Lower leg skin (tissue), 4 donors: ENCODE measurements at places on chromosomes 1 and 21. TPM values are rescaled to one million over a fixed set of nuclear protein-coding genes. Genes with fewer than 3 reads are reported as not detected.

The DIO1 gene
- total RNA-seq, result not detected

The PPIAL4G gene
- total RNA-seq, result not detected

The SPRR2A gene
- total RNA-seq, result not detected

The SLC25A24 gene
- total RNA-seq, result 20.0 TPM

The CD160 gene
- not detected for total RNA-seq

DNA sequence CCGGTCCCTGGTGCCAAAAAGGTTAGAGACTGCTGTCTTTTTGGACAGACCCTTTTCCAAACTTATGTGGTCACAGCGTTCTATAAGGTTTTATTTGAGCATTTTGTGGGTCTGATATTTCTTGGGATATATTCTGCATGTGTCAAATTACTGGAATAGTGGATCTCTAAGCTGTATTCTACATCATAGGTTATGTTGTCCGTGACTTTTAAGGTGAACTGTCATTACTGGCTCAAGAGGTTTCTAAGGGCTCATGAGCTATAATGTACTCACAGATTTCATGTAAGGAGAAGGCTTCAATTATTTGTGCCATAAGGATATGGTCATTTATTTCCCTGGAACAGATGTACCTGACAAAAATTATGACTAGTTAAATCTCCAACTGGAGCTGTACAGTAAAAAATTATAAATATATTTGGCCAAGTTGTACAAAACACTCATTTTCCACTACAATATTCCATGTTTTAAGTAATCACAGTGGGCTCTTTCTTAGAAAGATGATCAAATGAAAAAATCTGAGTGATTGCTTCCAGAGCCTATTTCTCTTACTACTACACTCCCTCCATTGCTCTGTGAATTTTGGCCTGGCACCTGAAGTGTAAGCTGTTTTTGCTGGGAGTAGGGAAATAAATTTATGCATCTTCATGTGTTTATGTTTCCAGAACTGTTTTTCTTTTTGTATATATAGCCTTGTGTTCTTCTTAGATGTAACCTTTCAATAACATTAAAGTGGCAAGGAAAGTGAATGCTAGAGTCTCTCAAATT, 538.1 kb upstream of the ZRANB2 start:
- no peak for DNase-seq

- peak; percentile 85 for DNase-seq
Measured at GRCh38 chr1:7388488-7389185, 382.5 kb upstream of the VAMP3 start.

GRCh38 chr1:42003433-42003832, 84.7 kb upstream of the HIVEP3 start:
- DNase-seq, result no peak

DNA sequence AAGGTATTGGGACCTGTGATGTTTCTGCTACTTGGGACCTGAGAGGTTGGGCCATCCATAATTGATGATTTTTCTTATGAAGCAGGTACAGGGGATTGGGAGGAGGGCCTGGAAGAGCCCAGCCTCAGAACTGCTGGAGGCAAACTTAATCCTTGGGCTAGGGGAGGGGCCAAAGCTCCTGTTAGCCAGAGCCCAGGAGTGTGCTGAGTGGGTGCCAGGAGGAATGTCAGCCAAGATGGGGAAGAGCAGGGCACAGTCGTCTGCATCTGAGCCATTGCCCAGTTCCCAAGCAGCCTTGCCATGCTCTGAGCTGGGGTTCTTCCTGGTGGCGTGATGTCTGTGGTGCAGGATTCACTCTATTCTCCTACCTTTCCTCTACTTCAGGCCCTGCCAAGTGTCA, 5.8 kb downstream of the MAPKAPK2 start:
- DNase-seq, result no peak

DNA sequence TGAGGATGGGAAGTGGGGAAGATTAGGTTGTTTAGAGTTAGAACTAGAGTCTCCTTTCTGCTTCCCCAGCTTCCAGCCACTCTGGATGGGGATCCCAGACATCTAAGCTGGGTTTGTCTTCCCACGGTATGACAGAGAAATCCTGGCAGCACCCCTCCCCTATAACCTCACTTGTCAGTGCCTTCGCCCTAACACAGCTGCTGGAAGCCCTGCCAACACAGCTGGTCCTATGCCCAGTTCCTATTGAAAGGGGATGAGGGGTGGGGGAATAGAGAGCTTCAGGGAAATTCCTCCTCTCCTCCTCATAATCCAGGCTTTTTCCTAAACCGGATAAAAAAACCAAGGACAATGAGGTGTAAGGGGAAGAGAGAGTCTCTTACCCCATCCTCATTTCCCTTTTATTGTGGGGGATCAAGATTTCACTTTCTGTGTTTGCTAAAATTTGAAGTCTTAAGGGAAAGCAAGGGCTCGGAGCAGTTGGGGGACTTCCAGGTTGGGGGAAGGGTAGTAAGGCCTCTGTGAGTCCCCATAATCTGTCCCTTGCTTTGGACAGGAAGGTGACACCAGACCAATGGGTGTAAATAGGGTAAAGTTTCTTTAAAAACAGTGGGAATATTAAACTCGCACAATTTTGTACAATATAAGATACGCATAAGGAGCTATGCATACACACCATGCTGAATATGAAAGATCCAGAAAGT, 590 bp downstream of the TMOD4 start:
- DNase-seq, result no peak

- DNase-seq, result no peak
Measured at GRCh38 chr1:9281071-9281827, 11.4 kb upstream of the SPSB1 start.

DNA sequence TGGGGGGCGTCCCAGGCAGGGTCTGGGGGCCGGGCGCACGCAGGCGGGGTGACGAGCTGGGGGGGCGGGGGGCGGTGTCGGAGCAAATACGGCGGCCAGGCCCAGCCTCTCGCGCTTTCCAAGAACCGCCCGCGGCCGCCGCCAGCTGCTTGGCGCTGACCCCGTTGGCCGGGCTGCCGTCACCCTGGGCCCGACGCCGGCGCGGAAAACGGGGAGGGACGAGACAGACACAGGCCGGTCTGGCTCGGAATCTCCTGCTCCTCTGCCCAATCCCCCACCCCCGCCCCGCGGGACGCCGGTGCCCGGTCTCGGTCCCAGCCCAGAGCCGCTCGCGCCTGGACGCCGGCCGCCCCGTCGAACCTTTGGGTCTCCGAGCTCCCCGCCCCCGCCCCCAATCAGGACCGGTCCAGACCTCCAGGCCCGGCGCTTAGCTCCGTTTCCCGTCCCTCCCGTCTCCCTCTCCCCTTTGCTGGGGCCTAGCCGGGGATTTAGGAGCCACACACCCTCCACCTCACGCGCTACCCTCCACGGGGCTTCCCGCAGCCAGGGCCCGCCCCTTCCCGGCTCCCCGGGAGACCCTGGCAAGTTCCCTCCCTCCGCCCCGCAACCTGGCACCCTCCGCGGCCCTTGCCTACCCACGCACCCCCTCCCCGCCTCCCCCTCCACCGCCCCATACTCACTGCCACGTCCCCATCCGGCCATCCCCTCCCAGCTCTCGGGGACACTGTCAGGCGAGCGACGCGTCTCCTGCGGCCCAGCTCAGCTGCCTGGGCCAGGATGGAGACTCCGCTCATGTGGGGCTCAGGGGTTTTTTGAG, 800 bp upstream of the MMP23B start:
- peak; percentile 94 for DNase-seq
